Stimulated activated CD4-positive, alpha-beta T cell treated with anti-CD3 and anti-CD28 coated beads, Interleukin-4, amount 100 ng/mL, for 24 hours (primary cell): ENCODE measurements at places on chromosomes 12 and 14.

DNA sequence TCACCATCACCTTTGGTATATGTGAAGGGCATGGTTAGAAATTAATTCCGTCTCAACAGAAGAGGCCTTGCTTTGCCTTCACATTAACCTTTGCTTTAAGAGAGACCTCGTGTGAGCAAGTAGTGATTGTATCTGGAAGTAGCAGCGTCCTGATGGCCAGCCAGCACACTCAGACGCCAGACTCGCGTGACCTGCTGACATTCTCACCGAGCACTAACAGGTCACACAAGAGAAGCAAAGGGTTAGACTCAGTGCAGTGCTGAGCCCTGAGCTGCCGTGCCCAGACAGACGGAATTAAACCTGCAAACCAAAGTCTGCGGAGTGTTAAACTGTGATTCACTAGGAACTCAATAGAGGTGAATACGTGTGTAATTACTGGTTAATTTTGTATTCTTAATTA is 40.1 kb upstream of the MMP17 start:
- no peak for DNase-seq

GRCh38 chr12:109385339-109386058 is 37.8 kb downstream of the MYO1H start:
- DNase-seq, result no peak

- DNase-seq, result no peak
Observed at GRCh38 chr12:65324551-65324950, 46.1 kb downstream of the MSRB3 start.

DNA sequence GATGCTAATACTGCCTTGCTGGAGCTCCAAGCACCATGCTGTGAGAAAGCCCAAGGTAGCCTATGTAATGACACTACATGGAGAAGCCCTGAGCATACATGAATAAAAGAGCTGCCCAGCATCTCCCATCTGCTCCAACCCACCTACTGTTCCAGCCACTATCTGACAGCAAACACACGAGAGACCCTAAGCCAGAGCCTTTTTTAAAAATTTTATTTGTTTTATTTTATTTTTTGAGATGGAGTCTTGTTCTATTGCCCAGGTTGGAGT is 95.2 kb upstream of the PRICKLE1 start:
- no peak for DNase-seq

DNA sequence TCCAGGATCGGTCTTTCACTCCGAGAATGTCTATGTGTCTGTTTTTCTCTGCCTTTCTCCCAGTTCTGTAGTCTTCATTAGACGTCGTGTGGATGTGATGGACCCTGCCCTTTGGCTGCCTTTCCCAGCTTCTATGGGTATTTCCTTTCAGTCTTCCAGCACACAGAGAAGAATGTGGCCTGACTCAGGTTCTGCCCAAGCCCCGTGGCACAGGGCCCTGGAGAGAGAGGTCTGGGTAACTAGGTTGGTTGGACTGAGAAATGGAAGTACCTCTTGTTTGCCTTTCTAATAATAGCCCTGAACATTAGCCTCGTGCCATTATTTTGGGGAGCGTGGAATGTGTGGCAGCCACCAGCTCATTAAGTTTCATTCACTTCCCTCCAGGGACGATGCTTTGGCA is 3.8 kb downstream of the FOXJ2 start:
- DNase-seq, result no peak

- DNase-seq, result no peak
Observed at GRCh38 chr12:125185311-125185739, 120.1 kb downstream of the AACS start.

- DNase-seq, result no peak
Observed at GRCh38 chr14:76294876-76295275, 81.1 kb upstream of the ESRRB start.

- DNase-seq, result no peak
Observed at GRCh38 chr12:7375145-7375543, 68.8 kb downstream of the CD163L1 start.
